Activated naive CD4-positive, alpha-beta T cell treated with anti-CD3 and anti-CD28 coated beads, Interleukin-2, amount 50 U/mL, for 16 hours (primary cell): ENCODE measurements at places on chromosomes 2 and 18.

- no peak for DNase-seq
Measured at GRCh38 chr18:27461957-27462356, 276.8 kb upstream of the CHST9 start.

- no peak for DNase-seq
Measured at GRCh38 chr2:168992591-168993349, 38.4 kb downstream of the ABCB11 start.

DNA sequence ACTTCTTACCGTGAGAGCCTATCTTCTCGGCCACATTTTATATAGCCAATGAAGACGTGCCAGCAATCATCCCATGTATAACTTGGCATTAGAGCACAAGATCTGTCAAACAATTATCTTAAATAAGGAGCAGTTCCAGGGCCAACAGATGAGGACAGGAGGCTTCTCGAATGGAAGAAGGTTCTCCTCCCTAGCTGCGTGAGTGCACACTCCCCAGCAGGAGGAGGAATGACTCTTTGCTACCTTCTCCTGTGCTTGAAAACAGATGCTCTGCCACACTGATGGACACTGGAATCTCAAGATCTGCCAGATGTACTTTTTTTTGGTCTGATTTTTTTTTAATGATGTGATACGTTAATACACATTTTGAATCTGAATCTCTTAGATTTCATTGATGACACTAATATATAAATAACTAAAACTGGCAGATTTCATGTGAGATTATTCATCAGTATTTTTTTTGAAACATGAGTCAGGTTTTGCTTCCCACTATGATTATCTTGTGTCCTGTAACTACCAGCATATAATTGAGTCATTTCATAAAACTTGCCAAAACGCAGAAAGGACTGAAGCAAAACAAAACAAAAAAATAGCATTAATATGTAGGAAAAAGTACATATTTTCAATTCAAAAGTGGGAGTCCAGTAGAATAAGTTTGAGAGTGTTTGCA, 626 bp upstream of the VIT start:
- DNase-seq, result no peak

DNA sequence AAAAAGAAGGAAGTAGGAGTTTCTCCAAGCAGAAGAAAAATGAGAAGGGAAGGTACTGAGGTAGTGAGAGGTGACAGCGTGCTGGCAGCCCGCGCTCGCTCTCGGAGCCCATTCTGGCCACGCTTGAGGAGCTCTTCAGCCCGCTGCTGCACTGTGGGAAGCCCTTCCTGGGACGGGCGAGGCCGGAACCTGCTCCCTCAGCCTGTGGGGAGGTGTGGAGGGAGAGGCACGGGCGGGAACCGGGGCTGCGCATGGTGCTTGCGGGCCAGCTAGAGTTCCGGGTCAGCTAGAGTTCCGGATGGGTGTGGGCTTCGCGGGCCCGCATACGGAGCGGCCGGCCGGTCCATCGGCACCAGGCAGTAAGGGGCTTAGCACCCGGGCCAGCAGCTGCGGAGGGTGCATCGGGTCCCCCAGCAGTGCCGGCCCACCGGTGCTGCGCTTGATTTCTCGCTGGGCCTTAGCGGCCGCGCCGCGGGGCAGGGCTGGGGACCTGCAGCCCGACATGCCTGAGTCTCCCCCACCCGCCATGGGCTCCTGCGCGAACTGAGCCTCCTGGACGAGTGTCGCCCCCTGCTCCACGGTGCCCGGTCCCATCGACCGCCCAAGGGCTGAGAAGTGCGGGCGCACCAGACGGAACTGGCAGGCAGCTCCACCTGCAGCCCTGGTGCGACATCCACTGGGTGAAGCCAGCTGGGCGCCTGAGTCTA, 11.1 kb upstream of the CYS1 start:
- peak; percentile 38 for DNase-seq

- DNase-seq, result no peak
Measured at GRCh38 chr18:58838165-58838860, 26.4 kb upstream of the ZNF532 start.

GRCh38 chr2:73827660-73828388, 937 bp upstream of the STAMBP start:
- DNase-seq, result no peak
